ENCODE measurements at places on chromosomes 7 and 10.

DNA sequence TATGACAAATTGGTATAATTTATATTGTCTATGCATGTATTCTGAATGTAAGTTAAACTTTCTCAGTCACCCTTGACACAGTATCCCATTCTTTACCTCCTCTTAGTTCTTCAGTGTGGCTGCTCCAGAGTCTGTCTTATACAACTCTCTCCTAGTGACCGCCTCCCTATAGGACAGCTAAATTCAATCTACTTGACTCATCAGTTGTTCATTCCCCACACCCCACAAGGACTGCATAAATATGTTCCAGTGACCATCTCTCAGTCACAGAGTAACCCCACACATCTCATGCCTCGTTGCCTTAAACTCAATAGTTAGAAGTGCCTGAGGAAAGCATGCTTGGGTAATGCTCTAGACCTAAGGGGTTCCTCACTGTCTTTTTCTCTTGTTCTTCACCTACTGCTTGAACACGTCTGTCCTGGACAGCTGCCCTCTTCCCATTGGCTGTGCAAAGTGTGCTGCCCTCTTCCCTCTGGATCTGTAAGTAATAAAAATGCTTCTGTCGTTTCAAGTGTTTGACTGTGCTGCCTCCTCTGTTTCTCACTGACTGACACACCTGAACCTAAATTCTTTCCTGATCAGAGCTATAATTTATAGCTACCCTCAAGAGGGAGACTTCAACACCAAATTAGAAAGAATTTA is 494.6 kb upstream of the GRM3 start:
- no peak for DNase-seq

- DNase-seq, result no peak
These were observed 6.2 kb downstream of the CALHM2 start for GRCh38 chr10:103445767-103446567.

GRCh38 chr7:32501522-32501921 is 6.2 kb downstream of the AVL9 start:
- DNase-seq, result peak; percentile 22

GRCh38 chr10:63766745-63767137 is 245.5 kb downstream of the REEP3 start:
- DNase-seq, result no peak

- no peak for DNase-seq
These were observed 17.3 kb downstream of the GRID2IP start for GRCh38 chr7:6533893-6534495.

DNA sequence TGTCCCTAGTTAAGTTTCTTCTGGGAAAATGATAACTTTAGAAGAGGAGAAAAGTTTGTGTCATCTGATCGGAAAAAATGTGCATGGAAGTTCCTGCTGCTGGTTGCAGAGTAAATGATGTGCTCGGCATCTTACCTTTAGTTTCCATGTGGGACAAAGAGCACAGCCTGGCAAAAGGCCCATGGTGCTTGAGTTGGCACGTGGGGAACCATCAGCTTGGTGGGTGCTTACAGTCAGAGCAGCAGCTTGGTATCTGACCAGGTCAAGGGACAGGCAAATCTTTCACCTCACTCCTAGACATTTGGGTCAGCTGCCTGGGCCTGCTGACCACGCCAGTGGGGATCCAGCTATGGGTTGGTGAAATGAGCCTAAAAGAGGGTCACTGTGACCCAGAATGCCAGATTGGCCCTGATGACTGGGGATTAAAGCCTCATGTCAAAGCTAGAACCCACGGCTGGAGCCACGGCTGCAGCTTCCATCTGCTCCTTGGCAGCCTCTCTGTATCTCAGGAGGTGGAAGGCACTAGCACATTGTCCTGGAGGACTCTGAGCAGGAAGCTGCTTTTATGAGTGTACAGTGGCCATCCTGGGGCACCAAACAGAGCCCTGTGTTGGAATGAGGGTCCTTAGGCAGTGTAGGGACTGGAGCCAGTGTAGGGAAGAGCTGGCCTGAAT is 24.7 kb downstream of the VWC2 start:
- no peak for DNase-seq

- DNase-seq, result no peak
These were observed 56.1 kb upstream of the GRB10 start for GRCh38 chr7:50838675-50839377.
